ENCODE measurements at places on chromosomes 6 and 20. TPM values are rescaled to one million over a fixed set of nuclear protein-coding genes. Genes with fewer than 3 reads are reported as not detected.

DNA sequence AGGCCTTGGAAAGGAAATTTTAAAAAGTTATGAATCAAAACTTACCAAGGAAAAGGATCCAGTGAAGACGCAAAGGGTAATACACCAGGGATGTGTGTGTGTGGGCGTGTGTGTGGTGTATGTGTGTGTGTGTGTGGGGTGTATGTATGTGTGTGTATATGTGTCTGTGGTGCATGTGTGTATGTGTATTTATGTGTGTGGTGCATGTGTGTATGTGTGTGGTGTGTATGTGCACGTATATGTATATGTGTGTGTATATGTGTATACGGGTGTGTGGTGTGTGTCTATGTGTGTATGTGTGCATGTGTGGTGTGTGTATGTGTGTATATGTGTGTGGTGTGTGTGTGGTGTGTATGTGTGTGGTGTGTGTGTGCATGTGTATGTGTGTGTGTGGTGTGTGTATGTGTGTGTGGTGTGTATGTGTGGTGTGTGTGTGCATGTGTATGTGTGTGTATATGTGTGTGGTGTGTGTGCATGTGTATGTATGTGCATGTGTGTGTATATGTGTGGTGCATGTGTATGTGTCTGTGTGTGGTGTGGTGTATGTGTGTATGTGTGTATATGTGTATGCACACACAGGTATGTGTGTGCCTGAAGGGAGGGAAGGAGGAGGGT is 176.1 kb upstream of the SUPT3H start:
- DNase-seq: no peak

DNA sequence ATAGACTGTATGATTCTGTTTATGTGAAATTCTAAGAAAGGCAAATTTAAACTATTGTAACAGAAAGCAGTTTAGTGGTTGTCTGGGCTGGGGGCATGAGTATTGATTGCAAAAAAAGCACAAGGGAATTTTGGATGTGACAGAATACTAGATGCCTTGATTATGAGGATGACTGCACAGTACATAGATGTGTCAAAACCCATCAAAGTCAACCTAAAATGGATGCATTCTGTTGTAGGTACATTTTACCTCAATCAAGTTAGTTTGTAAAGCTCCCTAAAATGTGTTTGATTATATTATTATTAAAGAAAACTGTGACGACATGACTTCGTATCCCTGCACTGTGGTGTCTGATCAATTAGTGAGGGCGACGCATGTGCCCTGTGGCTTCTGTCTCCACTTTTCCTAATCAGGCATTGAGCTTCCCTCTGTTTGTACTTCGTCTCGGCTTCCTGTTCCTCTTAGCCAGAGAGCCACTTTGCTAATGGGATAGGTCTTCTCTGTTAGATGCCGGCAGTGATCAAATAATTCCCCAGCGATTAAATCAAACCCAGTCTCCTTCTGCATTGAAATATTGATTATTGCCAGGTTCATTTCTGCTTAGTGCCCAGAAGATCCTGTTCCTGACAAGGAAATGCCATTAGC is 118.3 kb upstream of the GGTLC1 start:
- no peak for DNase-seq

- DNase-seq: peak; percentile 11
These were observed 40.7 kb downstream of the DACT2 start for GRCh38 chr6:168278904-168279303.

ZBTB12 gene
- 7.5 TPM for total RNA-seq

DNA sequence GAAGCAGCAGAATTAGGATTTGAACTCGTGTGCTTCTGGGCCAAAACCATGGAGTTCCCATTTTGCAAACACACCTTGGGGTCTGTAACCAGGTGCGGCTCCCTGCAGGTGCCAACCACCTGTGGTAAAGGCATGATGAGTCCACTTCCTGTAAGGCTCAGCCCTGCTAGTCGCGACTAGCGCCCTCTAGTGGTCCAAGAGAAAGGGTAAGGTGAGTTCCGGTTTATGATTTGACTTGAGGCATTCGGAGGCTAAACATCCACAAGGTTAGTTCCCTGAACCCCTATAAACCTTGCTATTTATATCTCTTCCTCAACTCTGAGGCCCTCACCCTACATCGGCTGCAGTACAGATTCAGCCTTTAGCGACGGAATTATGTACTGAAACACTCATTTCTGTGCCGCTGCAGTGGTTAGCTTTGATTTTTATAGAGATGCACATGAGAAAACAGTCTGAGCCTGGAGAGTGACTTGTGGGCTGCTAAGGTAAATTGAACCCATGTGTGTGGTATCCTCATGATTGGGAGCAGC is 173.4 kb downstream of the PLCB1 start:
- DNase-seq: peak; percentile 70

CCN5 gene
- total RNA-seq: not detected

CDC5L gene
- 57.8 TPM for total RNA-seq

DNA sequence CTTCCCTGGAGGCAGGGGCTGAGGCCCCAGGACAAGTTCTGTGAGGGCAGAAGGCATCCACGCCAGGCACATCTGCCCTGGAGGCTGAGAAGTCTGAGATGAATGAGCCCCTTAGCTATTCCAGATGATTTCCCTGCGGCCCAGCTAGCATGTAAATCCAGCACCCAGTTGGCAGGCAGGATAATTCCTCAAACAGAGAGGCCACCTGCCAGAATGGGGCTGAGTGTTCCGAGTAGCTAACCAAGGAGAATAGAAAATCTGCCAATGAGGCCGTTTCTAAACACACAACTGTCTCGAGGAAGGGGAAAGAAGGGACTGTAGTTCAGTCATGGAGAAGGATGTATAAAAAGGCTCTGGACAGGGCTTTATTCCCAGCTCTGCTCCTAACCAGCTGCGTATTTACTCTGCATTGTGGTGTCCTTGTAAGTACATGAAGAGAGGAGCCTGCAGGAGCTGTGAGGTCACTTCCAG is 211.4 kb upstream of the CDYL start:
- no peak for DNase-seq

- DNase-seq: no peak
These were observed 390.6 kb upstream of the ID4 start for GRCh38 chr6:19446570-19446969.

BMP6 gene
- 0.80 TPM for total RNA-seq

Measured in Daoy (cell line).